ENCODE measurements at places on chromosomes 7 and 10. TPM values are rescaled to one million over a fixed set of nuclear protein-coding genes. Genes with fewer than 3 reads are reported as not detected.
A peak's percentile ranks its signal among the peaks of the same experiment; 100 is the strongest.

DNA sequence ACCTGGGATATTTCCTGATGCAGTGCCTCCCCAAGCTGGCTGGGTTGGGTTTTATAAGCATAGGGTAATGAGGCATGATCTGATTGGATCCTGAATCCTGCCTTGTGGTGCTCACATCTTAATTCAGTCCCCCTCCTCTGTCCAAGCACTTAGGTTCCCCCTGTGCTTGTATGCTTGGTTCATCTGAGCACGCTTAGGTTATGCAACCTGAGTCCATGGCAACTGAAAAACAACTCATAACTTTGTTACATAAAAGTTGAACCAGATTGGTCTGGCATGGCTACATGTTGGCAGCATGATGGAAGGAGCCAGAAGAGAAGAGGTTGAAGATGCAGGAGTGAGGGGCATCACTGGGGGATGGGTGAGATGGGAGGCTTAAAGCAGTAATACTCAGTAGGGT lies 57.3 kb upstream of the OSBPL3 start:
- no peaks in the 10 kb centered on the region for H3K4me1 ChIP-seq
- no peak overlapping the region for H3K4me3 ChIP-seq
- H3K36me3 ChIP-seq, result no peaks in the 10 kb centered on the region
- DNase-seq, result peak; percentile 14
- no peaks in the 10 kb centered on the region for H3K27me3 ChIP-seq

The CYP2C19 gene
- not detected for total RNA-seq

DNA sequence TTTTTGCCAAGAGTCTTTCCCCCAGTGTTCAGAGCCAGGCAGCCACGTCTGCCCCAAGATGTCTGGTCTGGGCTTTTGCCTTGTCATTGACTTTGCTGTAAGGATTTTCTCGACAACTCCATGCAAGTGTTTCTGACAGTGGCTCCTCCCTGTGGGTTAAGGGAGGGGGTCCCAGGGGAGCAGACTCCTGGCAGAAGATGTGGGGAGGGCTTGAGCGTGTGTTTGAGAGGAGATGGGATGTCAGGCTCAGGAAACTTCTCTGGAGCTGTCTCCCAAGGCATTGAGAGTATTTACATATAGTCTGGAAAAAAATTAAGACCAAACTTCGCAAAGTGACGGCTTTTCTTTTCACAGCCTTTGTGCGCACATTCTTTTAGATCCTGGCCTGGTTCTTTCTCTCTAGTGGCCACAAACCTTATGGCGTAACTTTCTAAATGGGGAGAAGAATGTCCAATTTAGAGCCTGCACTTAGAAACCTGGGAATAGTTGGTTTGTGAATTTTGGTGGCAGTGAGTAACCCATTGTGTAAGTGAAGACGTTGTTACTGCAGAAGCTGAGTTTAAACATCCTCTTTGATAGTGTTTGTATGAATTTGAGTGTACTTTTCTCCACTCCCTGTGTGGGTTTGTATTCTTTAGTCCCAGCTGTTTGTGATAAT lies 201.5 kb downstream of the LRMDA start:
- no peaks in the 10 kb centered on the region for H3K36me3 ChIP-seq
- H3K4me3 ChIP-seq, result no peak overlapping the region
- H3K4me1 ChIP-seq, result no peaks in the 10 kb centered on the region
- no peaks in the 10 kb centered on the region for H3K27me3 ChIP-seq

The CALHM1 gene
- total RNA-seq, result not detected

DNA sequence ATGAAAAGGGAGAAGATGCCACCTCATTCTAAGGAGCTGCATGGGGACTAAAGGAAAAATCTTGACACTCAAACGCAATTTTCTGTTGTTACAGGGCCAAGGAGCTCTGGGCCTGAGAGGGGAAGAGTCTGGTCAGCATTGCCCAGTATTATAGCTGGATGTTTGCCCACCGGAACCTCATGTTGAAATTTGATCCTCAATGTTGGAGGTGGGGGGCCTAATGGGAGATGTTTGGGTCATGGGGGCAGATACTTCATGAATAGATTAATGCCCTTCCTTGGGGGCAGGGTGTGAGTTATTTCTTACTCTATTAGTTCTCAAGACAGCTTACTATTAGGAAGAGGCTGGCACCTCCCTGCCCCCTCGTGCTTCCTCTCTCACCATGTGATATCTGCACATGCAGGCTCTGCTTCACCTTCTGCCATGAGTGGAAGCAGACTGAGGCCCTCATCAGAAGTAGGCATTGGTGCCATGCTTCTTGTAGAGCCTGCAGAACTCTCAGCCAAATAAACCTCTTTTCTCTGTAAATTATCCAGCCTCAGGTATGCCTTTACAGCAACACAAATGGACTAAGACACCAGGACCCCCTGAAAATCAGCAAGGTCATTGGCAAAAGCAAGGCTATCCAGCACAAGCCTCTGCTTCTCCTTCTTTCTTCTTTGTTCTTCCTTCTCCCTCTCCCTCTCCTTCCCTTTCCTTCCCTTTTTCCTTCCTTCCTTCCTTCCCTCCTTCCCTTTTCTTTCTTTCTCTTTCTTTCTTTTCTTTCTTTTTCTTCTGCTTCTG lies 15.1 kb downstream of the GCK start:
- no peaks in the 10 kb centered on the region for H3K4me1 ChIP-seq
- DNase-seq, result no peak
- H3K4me3 ChIP-seq, result no peak overlapping the region
- H3K36me3 ChIP-seq, result no peaks in the 10 kb centered on the region

GRCh38 chr10:86900955-86901354 lies 56.5 kb downstream of the MMRN2 start:
- peak; percentile 92 for DNase-seq
- H3K27me3 ChIP-seq, result no peaks in the 10 kb centered on the region
- peak overlapping the region; percentile 6 for H3K27ac ChIP-seq
- H3K4me3 ChIP-seq, result no peak overlapping the region
- peaks cover 5% of the 10 kb centered on the region for H3K4me1 ChIP-seq

The ANKRD22 gene
- not detected for total RNA-seq

DNA sequence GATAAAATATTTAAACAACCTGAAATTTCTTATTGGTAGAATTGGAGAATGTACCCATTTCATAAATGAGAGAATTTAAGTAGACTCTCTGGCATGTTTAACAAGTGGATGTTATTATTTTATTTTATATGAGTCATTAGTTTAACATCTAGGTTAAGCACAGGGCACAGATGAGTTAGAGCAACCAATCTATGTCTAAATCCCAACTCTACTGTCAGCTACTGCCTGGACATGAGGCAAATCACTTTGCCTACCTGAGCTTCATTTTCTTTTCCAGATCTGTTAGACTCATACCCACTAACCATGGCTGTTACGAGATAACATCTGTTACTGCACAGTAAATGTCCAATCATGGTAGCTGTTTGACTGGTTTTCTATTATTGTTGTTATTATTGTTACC lies 251.1 kb downstream of the INHBA start:
- peaks cover 7% of the 10 kb centered on the region for H3K4me1 ChIP-seq
- DNase-seq, result no peak
- H3K36me3 ChIP-seq, result no peaks in the 10 kb centered on the region
- no peaks in the 10 kb centered on the region for H3K27me3 ChIP-seq
- H3K27ac ChIP-seq, result no peak overlapping the region
- no peak overlapping the region for H3K4me3 ChIP-seq

GRCh38 chr7:107014387-107015023 lies 30.0 kb upstream of the PRKAR2B start:
- no peaks in the 10 kb centered on the region for H3K36me3 ChIP-seq
- H3K4me1 ChIP-seq, result no peaks in the 10 kb centered on the region
- peak overlapping the region; percentile 57 for H3K27ac ChIP-seq
- DNase-seq, result no peak
- no peaks in the 10 kb centered on the region for H3K27me3 ChIP-seq

The NUTM2B gene
- total RNA-seq, result 0.64 TPM

The TAS2R41 gene
- total RNA-seq, result 0.40 TPM

DNA sequence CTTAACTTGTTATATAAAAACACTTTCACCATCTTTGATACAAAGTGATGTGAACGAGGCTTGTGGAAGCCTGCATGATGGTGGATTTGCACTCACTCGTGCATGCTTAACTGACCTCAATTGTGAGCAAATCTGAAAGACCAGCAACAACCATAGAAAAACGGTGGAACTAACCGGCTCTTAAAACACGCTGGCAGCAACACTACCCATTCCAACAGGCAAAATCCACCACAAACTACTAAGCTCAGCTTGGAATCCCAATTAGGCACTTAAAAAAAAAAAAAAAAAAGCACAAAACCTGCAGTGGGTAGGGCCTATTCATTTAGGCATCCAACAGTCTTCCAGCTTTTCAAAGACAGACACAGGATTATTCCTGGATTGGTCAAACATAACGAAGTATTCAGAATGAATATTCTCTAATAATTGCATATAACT lies 1.8 kb downstream of the GDI2 start:
- H3K4me1 ChIP-seq, result no peaks in the 10 kb centered on the region
- H3K27ac ChIP-seq, result no peak overlapping the region
- no peaks in the 10 kb centered on the region for H3K27me3 ChIP-seq
- DNase-seq, result no peak

DNA sequence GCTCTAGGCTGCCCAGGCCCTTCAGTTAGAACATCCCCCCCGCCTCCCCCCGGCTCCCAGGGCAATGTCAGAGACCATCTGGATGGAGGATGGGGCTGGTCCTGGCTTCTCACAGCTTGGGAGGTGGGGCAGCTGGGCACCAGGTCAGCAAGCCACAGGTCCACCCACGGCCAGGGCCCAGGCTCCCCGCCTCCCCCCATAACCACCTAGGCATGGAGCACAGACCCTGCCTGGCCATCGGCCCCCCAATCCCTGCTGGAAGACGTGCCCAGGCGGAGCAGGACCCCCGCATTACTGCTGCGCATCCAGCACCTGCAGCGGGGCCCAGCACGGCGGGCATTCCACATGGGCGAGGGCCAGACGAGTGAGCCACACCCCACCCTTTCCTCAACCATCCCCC lies 169.6 kb downstream of the ELFN1 start:
- no peaks in the 10 kb centered on the region for H3K27me3 ChIP-seq
- no peaks in the 10 kb centered on the region for H3K4me1 ChIP-seq
- DNase-seq, result no peak
- H3K4me3 ChIP-seq, result no peak overlapping the region
- no peaks in the 10 kb centered on the region for H3K36me3 ChIP-seq
- no peak overlapping the region for H3K27ac ChIP-seq

The ZNF33A gene
- 16.8 TPM for total RNA-seq

DNA sequence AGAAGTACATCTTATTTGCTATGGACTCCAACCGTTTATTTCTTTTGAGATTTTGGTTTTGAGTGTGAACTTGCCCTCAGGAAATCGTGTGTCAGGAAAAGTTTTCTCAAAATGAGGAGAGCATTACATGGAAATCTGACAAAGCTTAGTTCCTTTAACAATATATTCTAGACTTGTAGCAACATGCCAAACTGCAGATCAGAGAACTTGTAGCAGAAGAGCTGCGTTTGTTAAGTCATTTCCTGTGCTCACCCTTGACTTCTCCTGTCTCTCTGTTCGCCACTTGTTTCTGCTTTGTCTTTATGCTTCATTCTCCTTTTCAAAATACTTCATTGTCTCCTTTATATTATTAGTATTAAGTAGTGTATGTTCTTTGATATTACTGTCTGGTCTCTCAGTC lies 116.6 kb upstream of the FOXP2 start:
- no peak overlapping the region for H3K27ac ChIP-seq
- H3K36me3 ChIP-seq, result no peaks in the 10 kb centered on the region
- no peaks in the 10 kb centered on the region for H3K27me3 ChIP-seq
- H3K4me1 ChIP-seq, result no peaks in the 10 kb centered on the region
- H3K4me3 ChIP-seq, result no peak overlapping the region

DNA sequence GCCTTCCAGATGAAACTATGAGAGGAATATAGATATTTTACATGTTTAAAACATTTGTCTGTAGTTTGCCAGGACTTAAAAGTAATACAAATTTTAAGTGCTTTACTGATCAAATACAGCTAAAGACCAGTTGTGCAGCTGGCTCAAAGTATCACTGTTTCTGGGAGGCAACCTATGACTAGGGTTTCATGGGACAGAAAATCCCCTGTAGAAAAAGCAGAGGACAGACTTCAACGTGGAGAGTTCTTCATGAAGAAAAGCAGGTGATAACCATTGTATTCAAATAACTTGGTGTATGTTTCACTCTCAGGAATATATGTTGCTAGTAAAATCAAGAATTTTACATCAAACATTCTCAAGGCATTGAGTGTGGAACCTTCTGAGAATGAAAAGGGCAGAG lies 40.9 kb downstream of the PTER start:
- no peaks in the 10 kb centered on the region for H3K36me3 ChIP-seq
- no peak for DNase-seq
- no peak overlapping the region for H3K4me3 ChIP-seq

DNA sequence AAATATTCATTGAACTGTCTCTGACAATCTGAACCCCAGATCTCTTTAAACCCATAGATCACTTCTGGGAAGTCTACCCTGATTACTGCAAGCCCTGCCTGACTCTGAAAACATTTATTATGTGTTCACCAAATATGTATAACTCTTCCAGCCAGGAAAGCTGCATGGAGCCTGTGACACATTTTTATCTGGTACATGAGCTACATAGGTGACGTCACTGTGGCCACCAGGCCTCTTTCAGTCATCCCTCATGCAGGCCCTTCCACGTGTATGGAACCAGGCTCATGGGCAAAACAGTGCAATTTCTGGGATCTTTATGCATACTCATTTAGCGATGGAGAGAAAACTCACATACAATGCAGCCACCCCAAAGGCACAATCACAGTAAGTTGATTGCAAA lies 133.9 kb upstream of the NUPR2 start:
- H3K4me3 ChIP-seq, result no peak overlapping the region
- no peak overlapping the region for H3K27ac ChIP-seq
- no peak for DNase-seq
- no peaks in the 10 kb centered on the region for H3K4me1 ChIP-seq
- no peaks in the 10 kb centered on the region for H3K27me3 ChIP-seq
- H3K36me3 ChIP-seq, result no peaks in the 10 kb centered on the region

The AGAP9 gene
- 4.1 TPM for total RNA-seq

The GPER1 gene
- 1.4 TPM for total RNA-seq

- no peaks in the 10 kb centered on the region for H3K36me3 ChIP-seq
- H3K4me1 ChIP-seq, result no peaks in the 10 kb centered on the region
- DNase-seq, result no peak
- no peaks in the 10 kb centered on the region for H3K27me3 ChIP-seq
- H3K27ac ChIP-seq, result peak overlapping the region; percentile 33
- H3K4me3 ChIP-seq, result no peak overlapping the region
Measured at GRCh38 chr7:37212051-37212450, 236.6 kb downstream of the ELMO1 start.

- no peak overlapping the region for H3K4me3 ChIP-seq
- H3K27ac ChIP-seq, result peak overlapping the region; percentile 90
- H3K27me3 ChIP-seq, result no peaks in the 10 kb centered on the region
- H3K4me1 ChIP-seq, result peaks cover 100% of the 10 kb centered on the region
- DNase-seq, result no peak
- H3K36me3 ChIP-seq, result no peaks in the 10 kb centered on the region
Measured at GRCh38 chr10:71838264-71839211, 12.5 kb downstream of the PSAP start.

DNA sequence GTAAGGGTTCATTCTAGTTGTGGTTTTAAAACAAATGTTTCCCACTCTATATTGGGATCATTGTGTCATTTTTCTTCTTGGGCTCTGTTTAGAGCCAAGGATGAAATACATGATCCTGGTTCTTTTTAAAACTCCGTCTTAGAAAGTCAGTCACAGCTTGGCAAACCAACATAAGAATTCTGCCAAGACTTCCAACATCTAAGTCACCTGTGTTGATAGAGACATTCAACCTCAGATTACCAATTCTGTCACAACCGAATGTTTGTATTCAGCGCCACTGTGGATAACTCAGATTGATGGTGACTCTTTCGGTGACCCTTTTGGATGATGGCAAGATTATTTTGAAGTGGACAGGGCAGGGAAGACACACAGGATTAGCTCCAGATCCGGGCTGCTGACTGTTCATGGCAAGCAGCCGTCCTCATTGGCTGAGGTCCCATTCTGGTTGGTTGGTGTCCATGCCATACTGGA lies 255.4 kb downstream of the ARHGAP21 start:
- no peaks in the 10 kb centered on the region for H3K27me3 ChIP-seq
- H3K36me3 ChIP-seq, result no peaks in the 10 kb centered on the region
- peaks cover 23% of the 10 kb centered on the region for H3K4me1 ChIP-seq
- H3K27ac ChIP-seq, result no peak overlapping the region

- no peak overlapping the region for H3K27ac ChIP-seq
Measured at GRCh38 chr10:19480353-19480752, 335.9 kb upstream of the PLXDC2 start.

The CRHR2 gene
- 0.44 TPM for total RNA-seq
